ENCODE measurements at places on chromosomes 11 and 22. TPM values are rescaled to one million over a fixed set of nuclear protein-coding genes. Genes with fewer than 3 reads are reported as not detected.

DNA sequence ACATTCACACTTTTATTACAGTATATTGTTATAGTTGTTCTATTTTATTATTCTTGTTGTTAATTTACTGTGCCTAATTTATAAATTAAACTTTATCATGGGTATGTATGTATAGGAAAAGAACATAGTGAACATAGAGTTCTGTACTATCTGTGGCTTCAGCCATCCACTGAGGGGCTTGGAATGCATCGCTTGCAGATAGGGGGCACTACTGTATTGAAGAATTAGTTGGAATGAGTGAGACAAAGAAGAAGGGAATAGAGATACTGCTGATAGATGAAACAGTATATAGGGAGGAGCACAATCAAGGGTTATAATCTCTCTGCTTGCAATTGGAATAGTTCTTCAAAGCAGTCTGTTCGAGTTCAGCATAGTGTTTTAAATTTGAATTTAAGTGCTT, 432.2 kb downstream of the RAB38 start:
- H3K4me3 ChIP-seq, result no peak overlapping the region
- H3K27ac ChIP-seq, result no peak overlapping the region
- no peak for DNase-seq
- H3K36me3 ChIP-seq, result no peaks in the 10 kb centered on the region
- no peaks in the 10 kb centered on the region for H3K4me1 ChIP-seq

- H3K4me1 ChIP-seq, result no peaks in the 10 kb centered on the region
- DNase-seq, result no peak
- no peaks in the 10 kb centered on the region for H3K27me3 ChIP-seq
- H3K27ac ChIP-seq, result no peak overlapping the region
These were observed 534.7 kb downstream of the CNTN5 start for GRCh38 chr11:99555486-99555885.

Gene TBC1D22A
- 44.7 TPM for total RNA-seq

Gene TTLL1
- 3.5 TPM for total RNA-seq

GRCh38 chr11:115257678-115258077, 246.5 kb downstream of the CADM1 start:
- H3K4me3 ChIP-seq, result no peak overlapping the region
- peaks cover 10% of the 10 kb centered on the region for H3K4me1 ChIP-seq
- H3K27ac ChIP-seq, result no peak overlapping the region
- no peaks in the 10 kb centered on the region for H3K36me3 ChIP-seq
- H3K27me3 ChIP-seq, result no peaks in the 10 kb centered on the region

Measured in GM12878 (cell line).